ENCODE measurements at places on chromosomes 4 and X. TPM values are rescaled to one million over a fixed set of nuclear protein-coding genes. Genes with fewer than 3 reads are reported as not detected.

DNA sequence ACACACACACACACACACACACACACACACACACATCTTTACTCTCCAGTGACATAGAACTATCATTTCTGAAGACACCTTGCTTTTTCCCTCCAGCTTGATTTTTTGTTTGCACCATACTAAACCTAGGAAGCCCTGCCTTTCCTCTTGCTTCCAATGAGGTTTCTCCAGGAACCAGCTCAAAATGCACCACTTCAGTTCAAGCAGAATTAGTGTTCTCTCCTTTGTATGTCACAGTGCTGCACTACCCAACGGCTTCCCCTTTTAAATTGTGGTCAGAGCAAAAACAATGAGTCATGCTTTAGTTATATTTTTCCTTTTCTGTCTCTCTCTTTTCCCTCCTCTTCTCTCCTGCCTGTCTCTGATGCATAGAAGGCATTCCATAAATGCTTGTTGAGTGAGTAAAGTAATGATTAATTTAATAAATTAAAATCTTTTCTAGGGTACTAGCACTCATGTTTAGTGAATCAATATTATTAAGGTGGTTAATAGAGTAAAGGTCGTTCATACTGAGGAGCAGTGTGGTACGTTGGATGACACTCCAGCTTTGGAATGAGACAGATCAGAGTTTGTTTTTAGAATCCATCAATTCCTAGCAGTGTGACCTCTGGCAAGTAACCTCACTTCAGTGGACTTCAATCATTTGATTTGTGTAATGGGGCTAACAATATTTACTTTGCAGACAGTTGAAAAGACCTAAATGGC, 5.9 kb downstream of the RTL3 start:
- DNase-seq, result no peak

DNA sequence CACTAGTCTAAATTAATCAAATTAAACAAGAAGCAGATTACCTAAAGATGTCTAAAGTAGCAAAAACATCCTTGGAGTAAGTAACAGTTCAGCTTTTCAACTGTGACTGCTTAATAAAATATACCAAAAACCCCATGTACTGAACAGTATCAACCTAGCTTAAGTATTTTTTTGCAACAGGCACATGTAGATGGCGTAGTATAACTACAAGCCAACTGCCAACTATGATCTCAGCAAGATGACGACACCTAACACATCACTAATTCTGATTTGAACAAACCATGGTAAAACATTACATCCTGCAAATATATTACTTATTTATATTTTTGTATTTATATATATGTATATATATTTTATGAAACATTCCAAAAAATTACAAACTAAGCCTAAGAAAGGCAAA, 24.5 kb downstream of the DHX15 start:
- no peak for DNase-seq

The AMER1 gene
- total RNA-seq, result 3.9 TPM

- DNase-seq, result no peak
Measured at GRCh38 chr4:140497747-140498636, at the start of gene MGAT4D. MGAT4D (minus strand) TSS chr4:140498293; CDS start chr4:140498222, 71 bp downstream.

The SORCS2 gene
- total RNA-seq, result 0.32 TPM

DNA sequence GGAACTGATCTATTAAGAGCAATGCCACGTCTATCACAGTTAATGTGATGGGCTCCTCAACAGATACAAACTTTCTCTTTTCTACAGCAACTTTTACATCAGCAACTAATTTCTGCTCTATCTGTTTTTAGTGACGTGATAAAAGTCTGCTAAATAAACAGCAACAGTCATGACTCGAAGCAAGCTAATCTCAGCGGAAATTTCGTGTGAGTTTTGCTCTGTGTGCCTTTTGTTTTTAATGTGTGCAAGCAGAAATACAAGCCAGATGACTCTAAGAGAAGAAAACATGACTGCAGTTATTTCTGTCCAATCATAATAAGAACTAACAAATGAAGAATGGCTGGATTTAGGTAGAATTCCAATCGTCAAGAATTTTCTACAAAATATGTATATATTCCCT, 214.3 kb downstream of the LDB2 start:
- DNase-seq, result no peak

The DGAT2L6 gene
- total RNA-seq, result not detected

- DNase-seq, result no peak
Measured at GRCh38 chr4:188719794-188720193, 580.6 kb downstream of the TRIML1 start.

GRCh38 chrX:115690511-115691216, 129.7 kb downstream of the PLS3 start:
- DNase-seq, result no peak

The MTTP gene
- total RNA-seq, result 1.9 TPM

- no peak for DNase-seq
Measured at GRCh38 chr4:123363729-123364128, 32.9 kb upstream of the SPRY1 start.

- DNase-seq, result no peak
Measured at GRCh38 chr4:152727784-152728183, 48.0 kb upstream of the TMEM154 start.

DNA sequence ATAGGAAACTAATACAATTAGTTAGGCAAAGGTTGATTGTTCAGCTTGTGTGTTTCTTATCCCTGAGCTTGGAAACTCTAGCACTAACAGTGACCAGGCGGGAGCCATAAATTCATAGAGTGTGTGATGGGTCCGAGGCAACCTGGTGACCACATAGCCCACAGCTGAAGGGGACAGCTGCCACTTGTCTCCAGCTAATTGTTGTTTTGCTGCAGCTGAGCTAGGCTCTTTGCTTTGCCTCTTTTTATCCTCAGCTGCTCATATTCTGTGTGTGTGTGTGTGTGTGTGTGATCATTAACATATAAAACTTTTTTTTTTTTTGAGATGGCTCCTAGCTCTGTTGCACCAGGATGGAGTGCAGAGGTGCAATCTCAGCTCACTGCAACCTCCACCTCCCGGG, 53.2 kb downstream of the DOCK11 start:
- no peak for DNase-seq

The EVC gene
- 39.3 TPM for total RNA-seq

GRCh38 chrX:14630733-14631132, 101.4 kb downstream of the GLRA2 start:
- no peak for DNase-seq

The SLC38A5 gene
- total RNA-seq, result 39.6 TPM

The AFM gene
- total RNA-seq, result not detected

- DNase-seq, result no peak
Measured at GRCh38 chr4:38008571-38009021, 48.4 kb downstream of the PTTG2 start.

- no peak for DNase-seq
Measured at GRCh38 chr4:115396034-115396433, 282.6 kb upstream of the NDST4 start.

GRCh38 chrX:71118985-71119535, 664 bp downstream of the MED12 start:
- DNase-seq, result no peak

DNA sequence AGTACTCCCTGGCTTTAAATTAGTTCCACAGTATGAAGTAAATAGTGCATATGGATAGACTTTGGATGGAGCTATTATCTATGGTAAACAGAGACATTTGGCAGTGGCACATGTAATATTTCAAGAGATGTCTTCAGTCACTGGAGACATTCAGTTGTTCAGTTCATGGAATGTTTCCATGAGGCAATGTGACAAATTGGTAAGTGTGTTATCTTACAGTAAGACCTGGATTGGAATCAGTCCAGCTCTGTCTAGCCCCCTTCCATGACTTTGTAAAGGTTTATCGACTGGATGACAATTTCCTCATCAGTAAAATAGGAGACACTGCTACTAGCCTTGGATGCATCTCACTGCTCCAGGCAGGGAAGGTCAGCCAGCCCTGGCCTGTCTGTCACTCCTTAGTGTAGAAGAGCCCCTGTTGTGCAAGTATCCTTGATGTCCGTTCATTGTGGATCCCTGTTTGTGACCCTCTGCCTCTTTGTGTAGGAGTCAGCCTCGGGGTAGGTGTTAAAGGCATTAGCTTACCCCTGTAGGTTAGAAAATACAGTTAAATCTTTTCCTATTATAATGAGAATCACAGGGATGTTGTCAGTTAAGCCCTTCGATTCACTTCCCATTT, 335.9 kb downstream of the ANK2 start:
- no peak for DNase-seq

The CHST7 gene
- total RNA-seq, result 64.6 TPM

The ZIC3 gene
- total RNA-seq, result not detected

The ADGRG4 gene
- total RNA-seq, result 0.75 TPM

DNA sequence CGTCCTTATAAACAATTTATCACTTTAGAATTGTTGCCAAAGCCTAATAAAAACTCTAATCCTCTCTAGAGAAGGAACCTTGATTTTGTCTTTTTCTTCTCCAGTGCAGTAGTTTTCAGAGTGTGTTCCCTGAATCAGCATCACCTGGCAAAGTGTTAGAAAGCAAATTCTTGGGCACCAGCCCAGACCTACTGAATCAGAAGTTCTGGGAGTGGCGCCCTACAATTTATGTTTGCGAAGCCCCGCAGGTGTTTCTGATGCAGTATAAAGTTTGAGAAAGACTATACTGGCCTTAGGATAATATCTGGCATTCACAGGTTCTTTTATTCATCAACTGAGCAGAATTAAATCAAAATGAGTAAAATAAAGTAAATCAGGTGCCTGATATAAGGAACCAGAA, 645.8 kb upstream of the ATOH1 start:
- no peak for DNase-seq

DNA sequence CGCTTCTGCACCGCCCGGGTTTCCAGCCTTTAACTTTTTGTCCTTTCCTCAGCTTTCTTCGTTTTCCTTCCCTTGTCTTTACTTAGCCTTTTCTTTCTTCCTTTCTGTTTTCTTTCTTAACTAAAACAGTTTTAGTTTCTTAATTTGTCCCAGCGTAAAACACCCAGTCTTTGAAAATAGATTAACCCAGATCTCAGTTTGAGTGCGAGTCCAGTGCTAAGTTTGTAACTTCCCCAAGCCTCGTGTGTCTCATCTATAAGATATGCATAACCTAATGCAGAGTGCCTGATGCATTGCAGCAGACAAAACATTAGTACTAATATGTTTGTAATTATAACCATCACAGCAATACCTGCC, 460 bp upstream of the GEMIN8 start:
- DNase-seq, result no peak

GRCh38 chrX:154717824-154718223, 33.1 kb downstream of the GAB3 start:
- no peak for DNase-seq

GRCh38 chr4:146110871-146111485, 64.5 kb upstream of the LSM6 start:
- DNase-seq, result no peak

GRCh38 chr4:13627178-13627605, 333 bp downstream of the BOD1L1 start:
- no peak for DNase-seq

The FMR1NB gene
- not detected for total RNA-seq

- no peak for DNase-seq
Measured at GRCh38 chr4:104747635-104748034, 252.9 kb upstream of the CXXC4 start.

- no peak for DNase-seq
Measured at GRCh38 chr4:47651231-47651630, 166.2 kb downstream of the ATP10D start.

The ESX1 gene
- not detected for total RNA-seq

DNA sequence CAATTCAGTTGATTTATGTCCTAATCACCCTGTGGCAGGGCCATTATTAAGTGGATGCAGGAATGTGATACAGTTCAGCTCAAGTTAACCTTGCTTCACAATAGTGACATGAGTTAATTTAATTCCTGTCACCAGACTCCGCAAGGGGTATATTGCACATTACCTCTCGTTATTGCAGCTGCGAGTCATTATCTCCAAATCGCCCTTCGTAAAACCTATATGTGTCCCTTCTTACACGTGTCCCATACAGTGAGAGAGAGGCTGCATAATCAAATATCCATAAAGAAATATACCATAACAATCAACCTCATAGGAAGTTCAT, 369.9 kb upstream of the ANXA10 start:
- no peak for DNase-seq

GRCh38 chr4:188295899-188296298, 156.7 kb downstream of the TRIML1 start:
- peak; percentile 78 for DNase-seq

DNA sequence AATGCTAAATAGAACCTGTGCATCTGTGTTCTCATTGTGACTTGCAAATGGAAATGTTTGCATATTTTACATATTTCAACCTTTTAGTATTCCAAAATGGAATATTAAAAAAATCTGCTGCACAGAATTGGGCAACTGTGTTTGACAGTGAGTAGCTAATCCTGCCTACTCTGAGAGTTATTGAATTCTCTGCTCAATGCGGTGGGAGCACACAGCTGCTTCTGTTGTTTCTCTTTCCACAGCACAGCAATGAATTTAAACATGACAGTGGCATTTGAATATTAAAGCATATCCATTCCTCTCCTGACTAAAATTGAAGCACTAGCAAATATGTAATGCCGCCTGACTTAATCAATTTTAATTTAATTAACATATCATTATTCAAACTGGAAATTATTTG, 366.6 kb downstream of the GASK1B start:
- no peak for DNase-seq

DNA sequence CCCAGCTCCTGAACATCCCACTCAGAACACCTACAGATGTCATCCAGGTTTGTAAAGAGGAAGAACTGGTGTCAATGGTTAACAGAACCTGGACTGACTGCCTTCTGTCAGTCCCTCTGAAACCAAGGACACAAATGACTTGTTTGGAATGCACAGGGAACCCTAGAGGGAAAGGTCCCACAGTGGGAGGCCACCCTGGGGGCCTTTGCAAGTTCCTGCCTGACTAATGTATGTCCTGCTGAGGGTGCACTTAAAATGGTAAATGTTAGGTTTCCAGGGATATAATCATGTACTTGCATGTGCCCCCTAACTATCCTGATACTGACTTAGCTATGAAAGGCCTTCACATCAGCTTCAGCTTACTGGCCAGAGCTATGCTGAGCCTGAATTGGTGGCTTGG, 15.0 kb upstream of the XAGE2 start:
- DNase-seq, result no peak

The LEF1 gene
- total RNA-seq, result not detected

- no peak for DNase-seq
Measured at GRCh38 chr4:25021216-25021615, 9.5 kb downstream of the LGI2 start.

GRCh38 chr4:151804821-151805220, 44.0 kb upstream of the GATB start:
- DNase-seq, result no peak

Measured in ascending aorta (tissue), 2 donors.